ENCODE measurements at places on chromosomes 11 and 22.

DNA sequence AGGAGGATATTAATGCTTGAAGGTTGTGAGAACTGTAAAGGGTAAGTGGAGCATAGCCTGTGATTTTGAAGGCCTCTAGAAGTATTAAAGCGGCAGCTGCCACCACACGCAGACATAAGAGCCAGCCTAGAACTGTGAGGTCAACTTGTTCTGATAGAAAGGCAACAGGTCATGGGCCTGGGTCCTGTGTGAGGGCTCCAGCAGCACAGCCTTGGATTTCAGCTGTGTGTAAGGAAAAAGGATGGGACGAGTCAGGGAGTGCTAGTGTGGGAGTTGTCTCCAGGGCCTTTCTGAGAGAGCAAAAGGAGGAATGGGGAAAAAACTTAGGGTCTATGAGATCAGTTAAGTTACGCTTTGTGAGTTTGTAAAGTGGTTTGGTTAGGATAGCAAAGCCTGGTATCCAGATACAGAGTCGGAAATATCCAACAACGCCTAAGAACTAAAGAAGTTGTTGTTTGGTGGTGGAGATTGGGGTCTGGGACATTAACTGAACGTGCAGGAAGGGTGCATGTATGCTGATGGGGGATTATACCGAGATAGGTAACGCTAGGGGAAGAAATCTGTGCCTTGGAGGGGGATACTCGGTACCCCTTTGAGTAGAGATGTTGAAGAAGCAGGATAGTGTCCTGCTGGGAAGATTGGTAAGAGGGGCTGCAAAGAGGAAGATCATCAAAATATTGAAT is 17.4 kb upstream of the ANO1 start:
- no peak for DNase-seq

DNA sequence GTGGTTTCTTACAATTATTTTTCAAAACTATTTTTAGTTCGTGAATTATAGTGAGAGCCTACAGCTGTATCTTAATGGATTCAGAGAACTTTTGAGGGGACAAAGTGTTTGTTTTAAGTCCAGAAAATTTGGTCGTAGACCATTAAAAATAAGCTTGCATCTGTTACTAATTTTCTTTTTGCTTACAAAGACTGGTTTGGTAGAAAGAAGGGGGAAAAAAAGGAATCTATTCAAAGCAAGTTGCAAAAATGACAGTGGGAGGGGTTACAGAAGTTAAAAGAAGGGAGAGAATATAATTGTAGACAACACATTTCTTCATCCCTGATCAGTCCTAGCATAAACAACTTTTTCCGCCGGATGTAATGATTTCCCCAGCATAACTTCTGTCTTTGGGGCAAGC is 72.1 kb downstream of the AMOTL1 start:
- DNase-seq, result no peak

GRCh38 chr22:40387746-40388145 is 17.4 kb downstream of the SGSM3 start:
- no peak for DNase-seq

DNA sequence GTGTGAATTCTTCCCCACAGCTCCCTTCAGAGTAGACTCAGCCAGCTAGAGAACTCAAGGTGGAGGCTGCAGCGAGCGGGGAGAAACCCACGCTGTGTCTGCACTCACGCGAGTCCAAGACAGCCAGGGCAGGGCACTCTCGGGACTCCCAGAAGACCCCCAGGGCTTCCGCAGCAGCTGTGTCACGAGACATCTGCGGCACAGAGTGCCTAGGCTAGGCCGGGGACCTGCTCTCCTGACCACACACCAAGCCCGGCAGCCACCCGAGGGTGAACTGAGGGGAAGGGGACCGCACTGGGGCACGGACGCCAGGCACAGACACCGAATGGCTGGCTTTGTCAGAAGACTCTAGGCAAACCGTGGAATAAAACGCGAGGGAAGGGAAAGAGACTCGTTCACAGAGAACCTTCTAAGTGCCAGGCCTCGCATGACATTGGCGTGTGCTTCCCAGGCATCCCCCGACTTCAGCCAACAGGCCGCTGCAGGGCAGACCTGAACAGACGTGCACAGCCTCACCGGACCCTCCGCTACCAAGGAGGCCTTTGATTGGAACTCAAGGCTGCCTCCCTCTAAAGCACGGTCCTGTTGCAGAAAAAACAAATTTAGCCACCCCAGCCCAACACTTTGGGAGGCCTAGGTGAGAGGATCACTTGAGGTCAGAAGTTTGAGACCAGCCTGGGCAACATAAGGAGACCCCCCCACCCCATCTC is 18.2 kb upstream of the MOB2 start:
- no peak for DNase-seq

- no peak for DNase-seq
Observed at GRCh38 chr11:14269692-14270573, 89.0 kb downstream of the RRAS2 start.

GRCh38 chr11:911031-911889 is 650 bp upstream of the CHID1 start:
- DNase-seq, result no peak

DNA sequence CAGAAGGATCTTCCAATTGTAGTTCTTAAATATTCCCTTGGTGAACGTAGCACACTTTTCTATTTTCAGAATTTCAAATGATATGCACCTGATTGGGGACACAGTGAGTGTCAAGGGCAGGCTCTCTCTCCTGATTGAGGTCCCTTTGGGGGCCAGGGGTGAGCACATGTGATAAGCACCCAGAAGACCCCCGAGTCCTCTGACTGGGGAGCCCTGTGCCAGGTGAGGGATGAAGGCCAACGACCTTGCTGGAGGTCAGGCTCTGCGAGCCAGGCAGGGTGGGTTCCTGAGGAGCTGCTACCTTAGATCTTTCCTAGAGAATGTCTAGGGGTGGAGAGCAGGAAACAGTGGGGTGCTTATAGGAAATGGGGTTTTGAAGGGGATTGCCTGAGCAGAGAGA is 1253.9 kb downstream of the BRD1 start:
- no peak for DNase-seq
